Right lung (tissue), 10 donors: ENCODE measurements at places on chromosomes 16 and 17. TPM values are rescaled to one million over a fixed set of nuclear protein-coding genes. Genes with fewer than 3 reads are reported as not detected.

TOM1L2 gene
- polyA plus RNA-seq: 37.7 TPM

FADS6 gene
- 0.09 TPM for polyA plus RNA-seq

MCRIP1 gene
- 89.4 TPM for polyA plus RNA-seq

OMG gene
- polyA plus RNA-seq: 10.6 TPM

TEX14 gene
- polyA plus RNA-seq: 1.00 TPM

GPR179 gene
- polyA plus RNA-seq: 0.49 TPM

CCDC154 gene
- 4.6 TPM for polyA plus RNA-seq

ZNF764 gene
- polyA plus RNA-seq: 11.3 TPM

SLC13A2 gene
- polyA plus RNA-seq: 0.48 TPM

CBLN1 gene
- 0.31 TPM for polyA plus RNA-seq

TPSAB1 gene
- not detected for polyA plus RNA-seq
